GM13976 (cell line): ENCODE measurements at places on chromosomes 1 and 21.

DNA sequence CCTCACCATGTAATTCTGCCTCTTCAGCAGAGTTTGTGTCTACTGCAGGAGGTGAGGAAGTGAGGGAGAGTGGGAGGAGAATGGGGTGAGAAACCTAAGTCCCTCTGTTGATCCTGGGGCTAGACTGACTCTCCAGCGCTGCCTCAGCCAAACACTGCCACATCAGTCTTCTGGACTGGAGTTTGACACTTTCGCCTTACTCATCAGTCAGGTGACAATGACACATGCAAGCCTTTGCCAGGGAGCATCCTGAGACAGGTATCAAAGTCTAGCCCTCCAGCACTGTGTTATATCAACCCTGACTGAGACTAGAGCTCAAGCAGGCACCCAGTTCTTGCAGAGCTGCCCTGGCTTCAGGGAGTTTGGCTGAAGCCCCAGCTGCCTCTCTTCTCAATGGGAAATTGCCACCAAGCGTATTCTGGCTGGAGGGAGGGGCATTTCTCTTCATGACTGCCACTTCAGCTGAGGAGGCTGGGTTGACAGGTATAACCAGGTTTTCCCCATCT is 33.3 kb upstream of the SUCO start:
- no peak for DNase-seq

GRCh38 chr1:15961492-15961891 is 14.4 kb downstream of the ZBTB17 start:
- DNase-seq, result no peak

DNA sequence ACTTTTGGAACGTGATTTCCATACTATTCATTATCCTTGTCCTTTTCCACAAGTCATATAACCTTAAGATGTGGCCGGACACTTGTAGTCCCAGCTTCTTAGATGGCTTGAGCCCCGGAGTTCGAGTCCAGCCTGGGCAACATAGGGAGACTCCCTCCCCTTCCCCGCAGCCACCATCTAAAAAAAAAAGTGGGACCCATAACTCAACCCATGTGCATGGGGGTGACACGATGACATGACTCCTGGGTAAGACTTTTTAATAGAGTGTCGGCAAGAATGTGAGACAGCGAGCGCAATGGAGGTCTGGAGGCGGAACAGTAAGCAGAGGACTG is 25.7 kb downstream of the MIA3 start:
- no peak for DNase-seq

GRCh38 chr1:226109829-226110248 is 47.3 kb downstream of the H3-3A start:
- DNase-seq, result peak; percentile 96

GRCh38 chr1:10635085-10635896 is 160.5 kb downstream of the PEX14 start:
- no peak for DNase-seq

GRCh38 chr1:36989241-36989640 is 45.1 kb downstream of the GRIK3 start:
- DNase-seq, result no peak

GRCh38 chr1:197356723-197357533 is 88.9 kb downstream of the CRB1 start:
- DNase-seq, result peak; percentile 48

DNA sequence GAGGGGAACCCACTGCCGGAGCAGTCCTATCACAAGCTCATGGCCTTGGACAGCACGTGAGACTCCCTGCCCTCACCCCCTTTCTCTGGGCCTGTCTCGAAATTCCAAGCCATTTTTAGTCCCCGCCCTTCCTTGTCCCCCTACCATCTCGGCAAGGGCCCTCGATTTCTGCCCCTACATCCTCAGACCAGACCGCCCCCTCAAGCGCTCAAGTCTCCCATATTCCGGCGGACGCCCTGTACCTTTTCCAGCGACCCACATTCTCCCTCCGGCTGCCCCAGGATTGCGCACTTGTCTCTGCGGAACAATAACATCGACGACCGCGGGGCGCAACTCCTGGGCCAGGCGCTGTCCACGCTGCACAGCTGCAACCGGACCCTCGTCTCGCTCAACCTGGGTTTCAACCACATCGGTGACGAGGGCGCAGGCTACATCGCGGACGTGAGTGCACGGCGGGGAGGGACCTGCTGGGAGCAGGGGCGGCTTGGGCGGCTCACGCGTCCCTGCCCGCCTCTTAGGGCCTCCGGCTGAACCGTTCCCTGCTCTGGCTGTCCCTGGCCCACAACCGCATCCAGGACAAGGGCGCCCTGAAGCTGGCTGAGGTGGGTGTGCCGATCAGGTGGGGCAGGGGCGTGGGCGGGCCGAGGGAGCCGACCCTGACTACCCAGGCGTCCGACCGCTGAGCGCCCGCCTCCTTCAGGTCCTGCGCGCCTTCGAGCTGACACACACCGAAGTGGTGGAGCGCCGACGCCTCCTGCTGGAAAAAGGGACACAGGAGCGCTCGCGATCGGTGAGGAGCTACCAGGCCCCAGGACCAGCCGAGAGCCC is 7.0 kb downstream of the LRRC71 start:
- peak; percentile 77 for DNase-seq

DNA sequence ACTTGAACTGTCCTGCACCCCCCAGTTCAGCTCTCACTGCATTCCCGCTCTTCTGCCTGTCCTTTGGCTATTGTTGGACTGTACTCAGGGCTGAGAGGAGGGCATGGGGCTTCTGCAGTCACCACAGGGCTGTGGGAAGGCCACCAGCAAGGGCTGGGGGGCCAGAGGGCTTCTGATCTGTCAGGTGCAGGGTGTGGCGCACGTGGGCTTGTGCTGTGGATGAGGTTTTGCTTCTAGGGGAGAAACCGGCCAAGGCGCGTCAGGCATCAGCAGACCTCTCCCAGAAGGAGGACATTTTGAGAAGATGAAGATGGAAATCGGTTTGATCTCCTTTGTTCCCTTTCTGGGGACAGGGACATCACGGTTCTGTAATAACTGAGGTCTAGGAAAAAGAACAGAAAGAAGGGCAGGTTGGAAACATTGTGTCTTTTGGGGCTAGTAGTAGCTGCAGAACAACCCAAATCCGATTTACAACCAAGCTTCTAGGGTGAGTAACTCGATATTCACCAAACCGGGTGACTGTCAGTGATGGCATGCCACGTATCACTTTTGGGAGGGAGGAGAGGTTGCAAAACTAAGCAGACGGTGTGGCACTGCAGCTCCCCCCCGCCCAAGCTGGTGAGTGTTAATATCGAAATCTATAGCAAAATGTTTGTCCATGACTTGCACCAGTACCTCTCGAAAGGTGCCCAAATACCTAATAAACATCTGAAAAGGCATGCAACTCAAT is 40.9 kb downstream of the AGPAT3 start:
- DNase-seq, result no peak

DNA sequence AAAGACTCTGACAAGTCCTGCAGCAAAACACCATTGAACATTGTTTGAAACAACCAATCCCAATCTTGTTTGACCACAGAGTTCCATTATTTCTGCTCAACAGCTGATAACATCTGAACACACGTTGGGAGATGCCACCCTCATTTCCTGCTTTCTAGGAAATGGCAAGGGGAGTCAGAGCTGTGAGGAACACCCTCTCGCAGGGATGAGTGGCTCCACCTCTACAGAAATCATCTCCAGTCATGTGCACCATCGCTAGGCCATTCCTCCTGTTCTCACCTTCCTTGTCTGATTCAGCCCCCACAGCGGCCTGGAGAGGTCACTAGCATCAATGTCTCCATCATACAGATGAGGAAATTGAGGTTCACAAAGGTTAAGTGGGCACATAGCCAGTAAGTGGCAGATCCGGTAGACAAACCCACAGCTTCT is 22.4 kb upstream of the RUNX3 start:
- no peak for DNase-seq

GRCh38 chr1:117606649-117607430 is 992 bp downstream of the TENT5C start:
- DNase-seq, result no peak

GRCh38 chr1:17991996-17992395 is 115.6 kb upstream of the IGSF21 start:
- DNase-seq, result no peak

GRCh38 chr1:101451888-101452287 is 215.1 kb downstream of the S1PR1 start:
- peak; percentile 13 for DNase-seq

- DNase-seq, result no peak
Measured at GRCh38 chr1:207203541-207203940, 99.5 kb downstream of the C4BPA start.

DNA sequence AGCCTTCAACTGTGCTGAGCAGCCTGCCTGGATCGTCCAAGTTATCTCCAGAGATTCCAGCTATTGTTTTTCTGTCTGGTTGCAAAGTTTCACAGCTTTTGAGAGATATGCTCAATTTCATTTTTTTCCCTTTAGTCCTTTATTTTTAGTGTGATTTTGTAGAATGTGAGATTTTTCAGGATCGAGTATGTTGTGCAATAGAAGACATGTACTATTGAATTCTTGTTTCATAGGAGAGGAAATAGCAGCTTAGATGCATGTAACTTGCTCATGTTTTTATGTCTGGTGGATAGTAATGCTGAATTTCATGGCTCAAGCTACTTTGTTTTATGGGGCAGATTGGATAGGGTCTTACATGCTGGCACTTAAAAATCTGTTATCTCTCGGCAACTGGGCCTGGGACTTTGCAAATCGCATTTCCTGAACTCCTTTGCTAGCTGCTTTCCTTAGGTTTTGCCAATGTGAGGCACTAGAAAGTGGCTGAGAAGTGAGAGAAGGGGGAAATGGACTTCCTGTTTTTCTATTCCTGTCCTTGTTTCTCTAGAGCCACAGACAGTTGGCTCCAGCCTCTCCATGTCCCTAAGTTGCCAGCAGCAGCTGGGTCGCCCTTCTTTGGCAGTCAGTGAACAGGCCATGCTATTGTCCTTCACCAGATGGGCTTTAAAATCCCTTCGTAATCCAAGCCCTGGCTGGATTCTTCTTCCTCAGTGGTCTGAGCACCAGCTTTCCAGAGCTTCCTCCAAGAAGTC is 101.4 kb upstream of the PDE4B start:
- DNase-seq, result no peak

DNA sequence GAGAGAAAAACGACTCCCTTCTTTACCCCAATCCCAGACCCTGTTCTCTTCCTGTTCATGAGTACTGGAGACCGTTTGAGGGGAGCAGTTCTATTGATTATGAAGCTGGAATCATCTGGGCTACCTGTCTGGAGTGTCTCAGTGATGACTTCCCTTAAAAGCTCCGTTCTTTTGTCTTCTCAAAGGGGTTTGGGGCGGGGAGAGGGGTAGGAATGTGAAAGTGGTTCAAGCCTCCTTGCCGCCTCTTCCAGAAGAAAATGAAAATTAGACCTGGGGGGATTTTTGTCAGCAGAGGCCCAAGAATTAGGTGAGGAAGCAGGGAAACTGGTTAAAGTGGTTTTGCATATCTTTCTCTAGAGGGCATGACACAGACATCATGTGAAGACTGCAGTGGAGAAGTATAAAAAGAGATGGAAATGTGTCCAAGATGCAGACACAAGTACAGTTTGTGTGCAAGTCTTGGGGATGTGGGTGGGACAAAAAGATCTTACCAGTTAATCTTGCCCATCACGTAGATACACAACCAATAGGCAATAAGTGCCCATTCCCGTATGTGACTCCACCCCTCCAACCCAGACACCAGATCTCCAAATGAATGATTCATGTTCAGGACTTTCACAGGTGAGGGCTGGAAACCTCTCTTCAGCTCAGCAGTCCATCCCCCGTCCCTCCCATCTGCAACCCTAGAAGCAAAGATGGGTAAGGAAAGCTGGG is 470 bp upstream of the MTMR11 start:
- DNase-seq, result no peak

DNA sequence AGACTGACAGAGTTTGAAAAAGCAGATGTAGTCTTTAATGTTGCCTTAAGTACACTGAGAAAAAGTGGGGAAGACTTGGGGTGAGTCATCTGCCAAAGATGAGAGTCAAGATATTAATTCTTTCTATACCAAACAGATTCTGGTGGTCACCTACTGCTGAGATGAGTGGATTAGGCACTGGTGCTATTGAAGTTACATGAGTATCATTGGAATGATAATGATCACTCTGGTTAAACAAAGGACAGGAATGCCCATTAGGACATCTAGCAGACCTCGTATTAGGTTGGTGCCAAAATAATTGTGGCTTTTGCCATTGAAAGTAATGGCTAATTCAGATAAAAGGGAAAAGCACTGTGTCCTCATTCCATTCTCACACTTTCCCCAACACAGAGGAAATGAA is 1588.9 kb downstream of the KCNT2 start:
- no peak for DNase-seq

- DNase-seq, result no peak
Measured at GRCh38 chr1:94285031-94285654, 47.8 kb upstream of the ARHGAP29 start.

DNA sequence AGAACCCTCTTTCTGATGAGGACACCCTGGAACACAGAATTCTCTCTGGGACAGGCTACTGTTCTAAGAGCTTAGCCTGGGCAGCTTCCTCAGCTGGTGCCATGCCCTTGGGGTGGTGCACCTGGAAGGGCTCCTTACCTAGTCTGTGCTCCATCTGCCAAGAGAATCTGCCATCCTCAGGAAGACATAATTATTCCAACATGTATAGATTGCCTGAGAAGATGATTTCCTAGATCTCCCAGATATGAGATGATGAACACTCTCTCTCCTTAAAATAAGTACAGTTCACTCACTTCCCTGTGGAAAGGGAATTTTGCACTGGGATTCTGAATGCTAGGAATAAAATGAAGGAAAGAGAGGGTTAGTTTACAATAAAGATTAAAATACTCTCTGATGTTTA is 87.6 kb downstream of the NENF start:
- DNase-seq, result no peak

- DNase-seq, result no peak
Measured at GRCh38 chr1:151817353-151817730, 12.1 kb upstream of the LINGO4 start.

DNA sequence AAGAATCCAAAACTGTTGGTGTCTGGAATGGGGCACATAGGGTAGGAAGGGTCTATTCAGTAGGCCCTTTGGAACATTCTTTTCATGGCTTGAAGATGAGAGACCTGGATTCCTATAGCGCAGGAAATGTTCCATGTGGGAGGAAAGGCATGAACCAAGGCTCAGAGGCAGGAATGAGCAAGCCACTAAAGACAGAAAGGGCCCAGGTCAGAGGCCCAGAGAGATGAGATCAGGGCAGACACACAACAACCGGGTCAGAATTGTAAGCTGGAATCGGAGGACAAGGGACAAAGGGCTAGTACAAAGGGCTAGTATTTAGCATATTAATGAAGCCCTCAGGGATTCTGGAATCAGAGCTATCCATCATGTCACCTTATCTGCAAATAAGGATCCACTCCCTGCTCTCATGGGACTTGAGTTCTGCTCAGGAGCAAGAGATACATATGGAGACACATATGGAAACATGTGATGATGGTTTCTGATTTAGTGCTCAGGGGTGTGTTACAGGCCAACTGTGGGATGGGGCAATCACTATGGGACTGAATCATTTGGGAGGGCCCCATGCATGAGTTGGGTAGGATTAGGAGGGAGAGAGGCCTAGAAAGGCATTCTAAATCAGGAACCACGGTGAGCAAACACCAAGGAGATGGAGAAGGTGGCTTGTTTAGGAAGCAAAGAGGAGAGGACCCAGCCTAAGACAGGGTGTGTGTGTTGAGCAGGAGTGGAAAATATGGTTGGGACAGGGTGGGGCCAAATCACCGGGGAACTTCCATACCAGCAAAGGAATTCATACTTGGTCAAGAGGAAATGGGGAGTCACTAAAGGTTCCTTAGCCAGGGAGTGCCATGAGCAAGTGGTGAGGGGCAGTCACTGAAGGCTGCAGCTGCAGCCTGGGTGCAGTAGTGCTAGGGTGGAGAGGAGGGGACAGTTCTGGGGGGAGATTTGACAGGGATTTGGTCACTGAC is 8.6 kb downstream of the NECTIN4 start:
- no peak for DNase-seq
